ENCODE measurements at places on chromosomes 2 and 18. TPM values are rescaled to one million over a fixed set of nuclear protein-coding genes. Genes with fewer than 3 reads are reported as not detected.

ALPP gene
- not detected for total RNA-seq

POTEJ gene
- total RNA-seq, result not detected

M1AP gene
- 0.21 TPM for total RNA-seq

POU3F3 gene
- 2.2 TPM for total RNA-seq

UGT1A5 gene
- not detected for total RNA-seq

FAM136A gene
- 60.0 TPM for total RNA-seq

All from SK-MEL-5 (cell line).